ENCODE measurements at places on chromosomes 2 and 18.
A peak's percentile ranks its signal among the peaks of the same experiment; 100 is the strongest.

DNA sequence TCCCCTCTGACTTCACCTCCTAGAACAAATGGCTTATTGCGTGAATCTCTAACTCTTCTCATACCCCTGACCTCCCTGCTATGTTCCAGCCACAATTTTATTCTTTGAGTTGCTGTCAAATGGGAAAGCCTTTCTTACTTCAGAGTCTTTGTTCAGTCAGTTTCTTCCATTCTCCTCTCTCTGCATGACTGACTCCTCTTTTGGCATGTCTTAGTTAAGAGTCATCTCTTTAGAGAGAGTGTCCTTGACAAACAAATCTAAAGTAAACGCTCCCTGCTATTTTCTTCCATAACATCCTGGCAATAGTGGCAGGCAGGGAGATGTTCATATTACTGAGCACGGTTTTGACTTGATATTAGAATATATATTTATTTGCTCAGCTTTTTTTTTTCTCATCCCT lies 170.7 kb upstream of the ERBB4 start:
- DNase-seq = no peak

DNA sequence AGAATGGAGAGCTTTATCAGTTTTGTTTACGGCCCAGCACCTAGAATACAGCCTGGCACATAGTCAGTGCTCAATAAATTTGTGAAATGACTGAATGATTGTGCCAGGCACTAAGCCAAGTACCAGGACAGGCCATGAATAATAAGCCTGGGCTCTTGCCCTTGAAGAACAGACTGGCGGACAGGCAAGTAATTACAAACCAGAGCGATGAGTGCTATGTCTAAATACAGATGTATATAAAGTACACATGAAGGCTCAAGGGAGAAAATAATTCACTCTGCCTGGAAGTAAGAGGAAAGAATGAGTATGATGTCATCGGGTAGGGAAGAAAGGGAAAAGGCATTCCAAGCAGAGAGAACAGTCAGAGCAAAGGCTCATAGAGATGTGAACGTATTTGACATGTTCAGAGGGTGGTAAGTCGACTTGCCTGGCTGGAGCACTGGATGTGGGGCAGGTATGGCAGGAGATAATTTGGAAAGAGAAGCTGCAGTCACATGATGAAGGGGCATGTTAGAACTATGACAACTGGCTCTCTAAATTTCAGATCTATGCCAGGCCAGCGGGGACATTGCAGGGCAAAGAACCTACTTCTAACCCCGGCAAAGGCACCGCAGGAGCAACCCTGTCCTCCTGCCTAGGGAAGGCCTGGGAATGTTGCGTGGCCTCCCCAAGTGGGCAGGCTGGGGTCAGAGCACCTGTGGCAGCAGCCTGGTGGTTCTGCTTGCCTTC lies 119.1 kb upstream of the STPG4 start:
- no peak for DNase-seq

GRCh38 chr2:36356990-36357846 lies 1.6 kb downstream of the CRIM1 start:
- peak; percentile 56 for DNase-seq

DNA sequence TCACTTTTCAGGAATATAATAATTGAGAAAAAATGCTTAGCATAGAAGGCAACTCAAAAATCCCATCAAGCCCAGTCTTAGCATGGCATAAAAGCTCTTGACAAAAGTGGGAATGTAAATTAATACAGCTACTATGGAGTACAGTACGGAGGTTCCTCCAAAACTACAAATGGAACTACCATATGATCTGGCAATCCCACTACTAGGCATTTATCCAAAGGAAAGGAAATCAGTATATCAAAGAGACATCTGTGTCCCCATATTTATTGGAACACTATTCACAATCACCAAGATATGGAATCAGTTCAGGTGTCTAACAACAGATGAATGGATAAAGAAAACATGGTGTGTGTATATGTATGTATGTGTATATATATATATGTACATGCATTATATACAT lies 28.8 kb downstream of the ITGAV start:
- no peak for DNase-seq

DNA sequence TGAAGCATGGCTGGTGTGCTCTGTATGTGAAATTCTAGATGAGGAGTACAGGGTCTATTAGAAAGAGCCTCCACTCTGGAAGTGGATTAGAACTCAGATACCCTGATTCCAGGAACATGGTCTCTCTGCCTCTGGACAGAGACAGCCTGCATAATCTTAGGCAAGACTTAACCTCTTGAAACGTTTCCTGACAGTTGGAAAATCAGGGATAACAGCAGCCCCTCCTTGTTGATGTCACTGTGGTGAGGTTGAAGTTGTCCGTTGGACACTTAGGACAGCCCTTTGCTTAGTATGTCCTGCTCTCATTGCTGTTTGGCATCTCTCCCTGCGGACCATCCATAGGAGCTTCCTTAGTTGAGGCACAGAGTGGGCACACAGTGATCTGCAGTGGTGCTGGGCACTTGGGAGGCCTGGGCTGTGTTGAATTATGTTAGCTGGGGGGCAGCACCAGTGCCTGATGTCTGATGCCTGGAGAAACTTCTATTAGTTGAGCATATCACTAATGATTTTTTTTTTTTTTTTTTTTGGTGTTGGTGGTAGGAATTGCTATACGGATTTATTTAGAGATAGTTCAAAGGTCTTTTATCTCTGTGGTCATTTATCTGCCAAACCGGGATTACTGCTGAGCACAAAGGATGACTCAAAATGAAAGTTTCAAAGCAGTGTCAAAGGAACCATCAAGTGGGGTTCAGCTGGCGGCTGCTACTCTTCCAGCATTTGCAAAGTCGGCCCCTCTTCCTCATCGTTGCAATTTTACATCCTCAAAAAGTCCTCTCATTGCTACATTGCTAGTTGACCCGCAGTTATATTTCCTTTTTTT lies 28.8 kb downstream of the SETBP1 start:
- DNase-seq = no peak

GRCh38 chr2:65291216-65292105 lies 63.8 kb downstream of the ACTR2 start:
- no peak for DNase-seq

- DNase-seq = no peak
These were observed 1256.8 kb downstream of the LRP1B start for GRCh38 chr2:140873915-140874531.

GRCh38 chr2:46001741-46002506 lies 295.3 kb upstream of the EPAS1 start:
- no peak for DNase-seq

GRCh38 chr18:3388323-3388722 lies 61.6 kb upstream of the TGIF1 start:
- DNase-seq = no peak

DNA sequence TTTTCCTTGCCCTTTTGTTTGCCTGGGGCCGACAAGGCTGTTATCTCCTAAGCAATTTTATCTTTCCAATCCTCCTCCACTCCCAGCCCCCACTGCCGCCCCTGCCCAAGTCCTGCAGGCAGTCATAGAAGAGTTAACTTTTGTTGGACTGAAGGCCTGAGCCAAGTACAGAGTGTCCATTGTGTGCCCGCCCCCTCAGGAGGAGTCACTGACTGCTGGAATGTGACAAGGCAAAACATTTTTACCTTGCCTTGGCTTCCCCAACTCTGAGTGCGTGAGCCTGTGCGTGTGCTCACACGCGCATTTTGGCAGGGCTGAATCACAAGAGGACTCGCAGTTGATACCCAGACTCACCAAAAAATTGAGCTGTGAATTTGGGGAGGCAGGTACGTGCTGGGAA lies 16.2 kb downstream of the SETBP1 start:
- no peak for DNase-seq

GRCh38 chr2:127045792-127046501 lies 61.0 kb downstream of the BIN1 start:
- DNase-seq = peak; percentile 17

DNA sequence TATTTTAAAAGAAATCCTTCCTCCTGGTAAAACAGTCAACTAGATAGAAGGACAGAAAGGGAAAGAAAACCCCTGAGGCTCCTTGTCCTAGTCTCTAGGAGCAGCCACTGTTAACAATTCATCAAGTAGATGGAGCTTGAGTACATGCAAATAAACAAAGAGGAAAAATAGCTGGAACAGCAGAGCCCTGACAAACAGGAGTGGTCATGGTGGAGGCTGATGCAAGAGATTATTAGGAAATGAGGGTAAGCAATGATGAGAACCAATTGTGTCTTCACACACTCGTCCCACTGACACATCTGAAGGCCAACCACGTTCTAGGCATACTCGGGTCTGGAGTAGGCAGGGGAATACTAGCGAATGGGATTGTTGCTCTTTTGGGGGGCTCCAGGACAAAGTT lies 9.2 kb downstream of the DLGAP1 start:
- no peak for DNase-seq

GRCh38 chr2:173347305-173348168 lies 7.1 kb upstream of the CDCA7 start:
- no peak for DNase-seq

- no peak for DNase-seq
These were observed 62.8 kb downstream of the ICA1L start for GRCh38 chr2:202808754-202809153.

GRCh38 chr2:19228715-19229114 lies 129.7 kb downstream of the OSR1 start:
- no peak for DNase-seq

DNA sequence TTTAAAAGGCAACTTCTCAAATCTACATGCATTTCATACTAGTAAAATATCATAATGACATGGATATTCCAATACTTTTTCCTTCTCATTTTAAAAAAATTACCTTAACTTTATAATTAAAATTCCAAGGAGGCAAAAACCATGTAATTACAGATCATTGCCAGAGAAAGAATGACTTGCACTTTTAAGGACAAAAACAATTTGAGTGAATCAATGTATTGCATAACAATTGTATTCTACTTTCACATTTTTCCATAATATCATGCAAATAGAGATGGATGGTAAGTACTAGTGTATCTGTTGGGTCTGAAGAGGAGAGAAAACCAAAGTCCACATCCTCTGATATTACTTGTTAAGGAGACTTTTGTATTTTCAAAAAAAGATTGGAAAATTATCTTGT lies 89.5 kb upstream of the NCK2 start:
- DNase-seq = no peak

DNA sequence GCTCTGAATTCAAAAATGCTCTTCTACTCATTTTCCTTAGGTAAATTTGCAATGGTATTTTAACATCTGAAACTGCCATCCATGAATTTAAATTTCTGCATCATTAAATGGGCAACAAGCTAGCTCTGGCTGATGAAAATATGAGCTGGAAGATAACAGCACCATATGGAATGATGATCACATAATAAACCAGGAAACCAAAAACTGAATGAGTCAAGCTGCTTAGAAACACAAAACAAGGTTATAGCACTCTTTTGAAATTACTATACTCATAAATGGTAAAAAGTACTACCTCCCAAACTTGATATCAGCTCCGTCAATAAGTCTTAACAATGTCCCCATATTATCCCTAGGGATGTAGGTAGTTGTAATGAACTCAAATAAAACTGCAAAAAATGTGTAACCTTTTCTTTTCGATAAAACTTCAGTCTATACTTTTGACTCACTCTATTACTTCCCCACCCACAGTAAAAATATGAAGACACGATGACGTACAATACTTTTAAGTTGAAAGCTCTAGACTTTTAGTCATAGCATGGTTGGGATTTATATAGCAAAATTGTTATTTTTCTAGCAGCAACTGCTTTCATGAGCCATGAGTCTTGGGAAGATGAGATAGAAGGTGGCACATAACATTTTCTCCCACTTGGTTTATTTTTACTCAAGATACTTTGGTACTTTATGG lies 396.7 kb downstream of the CDH2 start:
- DNase-seq = no peak

DNA sequence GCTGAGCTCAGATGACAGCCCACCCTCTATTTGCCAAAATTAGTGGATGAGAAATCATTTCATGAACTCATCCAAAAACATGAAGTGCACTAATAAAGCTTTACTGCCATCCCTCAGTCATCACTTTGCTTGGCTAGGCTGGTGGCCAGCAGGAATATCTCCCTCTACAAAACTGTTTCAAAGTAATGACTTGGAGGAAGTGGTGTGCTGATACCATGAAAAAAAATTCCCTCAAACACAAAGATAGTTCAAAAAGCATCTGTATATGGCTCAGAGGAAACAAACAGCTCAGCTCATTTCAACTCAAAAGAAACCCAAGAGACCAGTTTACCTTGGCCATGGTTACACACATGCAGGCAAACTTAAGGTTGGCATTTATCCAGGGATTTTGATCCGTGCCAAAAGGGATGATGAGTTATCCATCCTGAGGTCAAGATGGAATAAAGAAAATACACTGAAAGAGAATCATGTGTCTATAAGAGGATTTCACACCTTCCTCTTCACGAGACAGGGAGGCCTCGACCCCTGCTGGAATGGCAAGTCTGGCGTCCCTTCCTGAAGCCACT lies 18.4 kb upstream of the WIPF1 start:
- DNase-seq = no peak

DNA sequence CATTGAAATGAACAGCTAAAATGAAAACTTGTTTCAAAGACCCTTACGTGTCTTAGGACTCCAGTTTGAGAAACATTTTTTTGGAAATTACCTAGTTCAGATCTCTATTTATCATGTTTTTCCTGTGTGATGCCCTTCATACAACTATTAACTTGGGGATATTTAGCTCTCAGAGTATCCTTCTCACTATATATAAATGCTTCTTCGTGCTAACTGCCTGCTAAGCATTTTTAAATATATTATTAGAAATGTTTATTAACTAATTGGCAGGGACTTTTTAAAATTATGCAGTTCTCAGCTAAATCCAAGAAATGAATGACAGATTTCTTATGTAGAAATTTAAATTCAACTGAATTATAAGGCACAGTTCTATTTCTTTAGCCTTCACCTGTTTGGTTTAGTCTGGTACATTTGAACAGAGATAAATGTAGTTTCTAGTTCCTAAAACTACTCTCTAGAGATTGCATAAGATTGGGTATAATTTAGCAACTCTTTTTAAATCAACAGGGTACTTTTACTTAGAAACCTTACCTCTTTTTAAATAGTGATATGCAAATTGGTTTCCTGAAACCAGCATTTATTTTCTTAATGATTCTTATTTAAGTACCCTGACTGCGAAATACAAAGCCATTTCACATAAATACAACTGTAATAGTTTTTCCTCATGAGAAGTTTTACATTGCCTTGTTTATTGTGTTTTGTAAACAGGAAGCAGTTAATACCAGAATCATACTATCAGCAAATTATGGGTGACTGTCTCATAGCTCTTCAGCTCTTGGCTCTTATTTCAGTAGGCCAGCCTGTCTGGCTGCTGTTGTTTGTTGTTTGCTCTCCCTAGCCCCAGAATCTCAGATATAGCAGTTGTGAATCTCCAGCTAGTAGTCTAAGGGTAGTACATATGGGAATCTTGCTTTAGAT lies 140.7 kb downstream of the PTRHD1 start:
- DNase-seq = no peak

- no peak for DNase-seq
These were observed 368.5 kb downstream of the LRRTM1 start for GRCh38 chr2:79935771-79936657.

GRCh38 chr2:184685999-184686841 lies 87.9 kb downstream of the ZNF804A start:
- no peak for DNase-seq

Data from activated T-cell treated with anti-CD3 and anti-CD28 coated beads, Interleukin-2, amount 50 U/mL, for 24 hours (primary cell).